Body of pancreas (tissue), 4 donors: ENCODE measurements at places on chromosomes 16 and 17. TPM values are rescaled to one million over a fixed set of nuclear protein-coding genes. Genes with fewer than 3 reads are reported as not detected.

GRCh38 chr17:56144223-56144622, 9.1 kb upstream of the ANKFN1 start:
- H3K4me1 ChIP-seq = no peaks in the 10 kb centered on the region
- no peaks in the 10 kb centered on the region for H3K36me3 ChIP-seq
- no peak overlapping the region for H3K27ac ChIP-seq
- H3K27me3 ChIP-seq = no peaks in the 10 kb centered on the region

DNA sequence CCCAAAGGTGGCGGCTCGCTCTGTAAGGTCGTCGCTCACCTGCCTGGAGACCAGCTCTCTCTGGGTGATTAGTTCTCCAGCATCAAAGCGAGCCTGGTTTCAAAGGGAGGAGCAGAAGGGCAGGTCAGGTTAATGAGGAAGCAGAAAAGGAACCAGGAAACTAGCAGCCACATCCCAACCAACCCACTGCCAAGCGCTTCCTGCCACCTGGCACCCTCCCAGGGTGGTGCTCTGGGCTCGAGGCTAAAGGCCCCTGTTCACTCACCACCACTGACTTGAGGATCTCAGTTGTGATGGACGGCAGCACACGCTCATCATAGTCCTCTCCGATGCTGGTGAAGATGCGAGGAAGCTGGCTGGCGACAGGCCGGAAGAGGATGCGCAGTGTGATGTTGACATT, 5.6 kb downstream of the PHB1 start:
- H3K4me1 ChIP-seq = peaks cover 19% of the 10 kb centered on the region
- no peak for DNase-seq
- no peak overlapping the region for H3K4me3 ChIP-seq
- H3K36me3 ChIP-seq = peaks cover 42% of the 10 kb centered on the region
- no peaks in the 10 kb centered on the region for H3K27me3 ChIP-seq

DNA sequence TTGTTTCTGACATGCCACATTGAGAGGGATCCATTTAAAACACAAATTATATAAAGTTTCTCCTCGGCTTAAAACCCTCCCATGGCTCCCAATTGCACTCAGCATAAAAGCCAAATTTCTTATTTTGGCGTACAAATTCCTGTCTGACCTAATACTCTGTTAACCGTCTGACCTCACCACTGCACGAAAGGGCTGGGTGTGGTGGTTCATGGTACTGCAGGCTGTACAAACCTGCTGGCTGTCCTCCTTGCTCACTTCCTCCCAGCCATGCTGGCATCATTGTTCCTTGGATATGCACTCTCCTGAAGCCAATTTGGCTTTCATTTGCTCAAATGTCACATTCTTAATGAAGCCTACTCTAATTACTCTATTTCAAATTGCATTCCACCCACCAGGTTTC, 301.6 kb upstream of the C16orf82 start:
- no peak overlapping the region for H3K27ac ChIP-seq
- no peak overlapping the region for H3K4me3 ChIP-seq
- no peaks in the 10 kb centered on the region for H3K36me3 ChIP-seq
- no peaks in the 10 kb centered on the region for H3K27me3 ChIP-seq
- H3K4me1 ChIP-seq = no peaks in the 10 kb centered on the region

DNA sequence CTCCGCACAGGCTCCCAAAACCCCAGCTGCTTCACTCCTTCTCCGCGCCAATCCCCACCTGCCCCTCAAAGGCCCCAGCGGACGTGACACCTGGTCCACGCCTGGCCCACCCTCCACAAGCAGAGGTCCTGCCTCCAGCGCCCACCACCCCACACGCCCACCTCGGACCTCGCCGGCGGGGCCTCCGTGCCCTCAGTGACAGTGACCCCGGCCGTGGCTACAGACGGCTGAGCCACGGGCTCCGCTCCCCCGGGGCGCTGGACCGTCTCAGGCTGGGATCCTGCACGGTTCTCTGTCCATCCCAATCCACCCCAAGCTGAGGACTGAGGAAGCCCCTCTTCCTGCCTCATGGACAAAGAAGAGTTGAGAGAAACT, 25.1 kb downstream of the PIEZO1 start:
- no peaks in the 10 kb centered on the region for H3K36me3 ChIP-seq
- H3K27me3 ChIP-seq = no peaks in the 10 kb centered on the region
- no peak overlapping the region for H3K27ac ChIP-seq
- no peak overlapping the region for H3K4me3 ChIP-seq
- DNase-seq = no peak
- peaks cover 57% of the 10 kb centered on the region for H3K4me1 ChIP-seq

ZACN gene
- not detected for total RNA-seq
